Fibroblast of gingiva (primary cell): ENCODE measurements at places on chromosomes 6 and 20.
A peak's percentile ranks its signal among the peaks of the same experiment; 100 is the strongest.

- DNase-seq = no peak
These were observed 46.3 kb downstream of the SCAND1 start for GRCh38 chr20:35908007-35908406.

GRCh38 chr6:55212156-55212555 lies 37.8 kb downstream of the HCRTR2 start:
- no peak for DNase-seq

DNA sequence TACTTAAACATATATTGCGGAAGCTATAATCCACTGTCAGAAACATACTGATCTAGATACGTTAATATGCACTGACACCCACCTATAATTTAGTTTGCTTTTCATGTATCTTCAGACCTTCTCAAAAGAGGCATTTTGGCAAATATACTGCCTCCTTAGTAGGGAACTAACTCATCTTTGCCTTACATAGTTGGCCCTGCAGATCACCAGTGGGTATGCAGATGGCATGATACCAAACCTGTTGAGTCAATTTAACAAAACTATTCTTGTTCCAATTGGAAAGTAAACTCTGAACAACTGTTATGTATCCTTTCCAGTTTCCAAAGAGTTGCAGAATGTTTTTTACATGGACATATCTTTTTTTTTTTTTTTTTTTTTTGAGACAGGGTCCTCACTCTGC lies 35.6 kb upstream of the TBC1D20 start:
- peak; percentile 75 for DNase-seq

GRCh38 chr20:48681201-48681872 lies 146.5 kb downstream of the PREX1 start:
- DNase-seq = peak; percentile 60

GRCh38 chr6:170346649-170347048 lies 40.1 kb downstream of the FAM120B start:
- DNase-seq = no peak

- DNase-seq = no peak
These were observed 106.7 kb upstream of the PLEKHG1 start for GRCh38 chr6:150492941-150493340.

DNA sequence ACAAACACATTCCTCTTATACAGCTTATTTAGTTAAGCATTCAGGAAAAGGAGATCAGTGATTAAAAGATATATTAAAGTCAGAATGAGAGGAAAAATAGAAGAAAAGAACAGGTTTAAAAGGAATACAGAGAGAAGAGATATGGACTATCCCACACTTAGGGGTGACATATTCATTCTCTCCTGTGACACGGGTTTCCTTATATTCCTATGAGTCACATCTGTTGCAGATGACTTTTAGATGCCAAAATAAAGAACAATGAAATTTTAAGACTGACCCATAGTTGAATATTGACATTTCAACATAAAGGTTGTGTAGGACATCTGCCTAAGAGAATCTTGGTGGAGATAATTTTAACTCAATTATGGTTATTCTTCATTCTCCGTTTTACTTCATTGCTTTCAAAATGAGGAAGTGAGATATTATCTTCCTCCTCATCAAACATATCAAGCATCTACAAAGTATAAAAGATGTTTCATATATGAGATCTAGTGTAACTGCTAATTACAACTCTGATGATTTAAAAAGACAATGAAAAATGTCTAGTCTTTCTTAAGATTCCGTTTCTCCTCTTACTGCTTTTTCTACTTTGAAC lies 1336.7 kb upstream of the CITED2 start:
- DNase-seq = no peak

DNA sequence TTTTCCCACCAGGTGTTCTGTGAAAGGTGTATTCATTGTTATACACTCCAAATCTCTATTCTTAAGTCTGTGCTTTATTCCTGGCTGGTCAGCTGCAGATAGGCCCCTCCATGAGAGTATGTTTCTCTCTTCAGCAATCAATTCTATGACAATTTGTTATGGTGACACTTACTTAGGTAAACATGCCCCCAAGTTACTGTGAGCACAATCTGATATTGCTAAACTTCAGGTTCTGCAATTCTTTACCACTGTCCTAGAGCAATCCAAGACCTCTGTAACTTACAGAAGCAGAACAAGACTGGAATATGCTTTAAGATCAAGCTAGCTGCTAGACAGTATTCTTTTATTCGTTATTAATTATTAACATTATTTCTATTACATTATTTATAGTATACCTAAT lies 391.9 kb downstream of the FRK start:
- DNase-seq = no peak

GRCh38 chr6:128131566-128131965 lies 230.7 kb upstream of the THEMIS start:
- peak; percentile 66 for DNase-seq

GRCh38 chr20:64158346-64159285 lies 5.6 kb upstream of the MYT1 start:
- DNase-seq = no peak

DNA sequence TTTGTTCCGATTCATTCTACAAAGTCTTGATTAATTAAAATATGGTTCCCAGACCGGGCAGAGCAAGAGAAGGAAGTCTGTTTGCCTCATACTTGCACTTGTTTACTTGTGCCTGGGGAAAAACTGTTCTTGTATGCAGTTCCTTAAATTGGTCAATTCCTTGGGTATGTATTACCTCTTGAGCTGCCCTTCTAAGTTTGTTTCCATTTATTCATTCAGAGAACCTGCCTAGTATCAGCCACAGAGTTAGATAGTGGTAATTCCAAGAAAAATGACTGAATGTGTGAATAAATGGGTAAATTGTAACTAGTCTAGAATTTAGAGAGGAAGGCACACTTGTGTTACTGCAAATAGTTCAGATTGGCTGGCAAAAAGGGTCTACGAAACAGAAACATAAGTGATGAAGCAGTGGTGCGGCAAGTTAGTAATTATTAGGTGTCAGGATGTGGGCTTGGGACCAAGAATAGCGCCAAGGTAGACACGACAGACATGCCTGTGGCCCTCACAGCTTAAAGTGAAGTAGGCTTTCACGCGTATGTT lies 525 bp upstream of the MAK start:
- DNase-seq = no peak

DNA sequence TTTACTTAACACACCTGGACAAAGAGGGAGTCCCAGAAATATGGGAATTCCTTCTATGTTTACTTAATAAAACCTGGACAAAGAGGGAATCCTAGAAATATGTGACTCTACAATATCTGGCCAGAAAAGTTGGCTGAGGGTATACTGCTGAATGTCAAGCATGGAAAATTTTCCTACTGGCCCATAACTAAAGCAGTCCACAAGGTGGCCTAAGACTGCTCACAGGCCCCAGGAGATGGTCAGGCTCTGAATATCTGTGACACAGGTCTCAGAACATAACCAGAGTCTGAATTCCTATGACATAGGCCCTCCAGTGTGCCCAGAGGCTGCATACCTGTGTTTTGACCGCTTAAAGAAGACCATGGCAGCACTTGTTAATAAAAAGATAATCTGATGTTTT lies 578.2 kb upstream of the NRSN1 start:
- DNase-seq = no peak

DNA sequence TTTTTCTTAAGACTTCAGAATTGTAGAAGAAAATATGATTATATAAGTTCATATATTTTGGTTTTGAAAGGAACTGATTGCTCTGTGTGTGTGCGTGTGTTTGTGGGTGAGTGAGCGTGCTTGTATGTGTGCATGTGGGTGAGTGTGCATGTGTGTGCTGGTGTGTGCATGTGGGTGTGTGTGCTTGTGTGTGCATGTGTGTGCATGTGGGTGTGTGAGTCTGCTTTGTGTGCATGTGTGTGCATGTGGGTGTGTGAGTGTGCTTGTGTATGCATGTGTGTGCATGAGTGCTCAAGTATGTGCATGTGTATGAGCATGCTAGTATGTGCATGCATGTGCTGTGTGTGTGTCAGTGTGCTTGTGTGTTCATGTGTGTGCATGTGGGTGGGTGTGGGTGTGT lies 238.5 kb downstream of the CDC5L start:
- DNase-seq = no peak

DNA sequence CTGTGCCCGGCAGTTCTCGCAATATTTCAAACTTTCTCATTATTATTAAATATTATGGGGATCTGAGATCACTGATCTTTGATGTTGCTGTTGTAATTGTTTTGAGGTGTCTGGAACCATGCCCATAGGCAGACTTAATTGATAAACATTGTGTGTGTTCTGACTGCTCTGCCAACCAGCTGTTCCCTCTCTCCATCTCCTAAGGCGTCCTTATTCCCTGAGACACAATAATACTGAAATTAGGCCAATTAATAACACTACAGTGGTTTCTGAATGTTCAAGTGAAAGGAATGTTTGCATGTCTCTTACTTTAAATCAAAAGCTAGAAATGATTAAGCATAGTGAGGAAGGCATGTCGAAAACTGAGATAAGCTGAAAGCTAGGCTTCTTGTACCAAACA lies 7.6 kb downstream of the MAPK14 start:
- DNase-seq = peak; percentile 11

- no peak for DNase-seq
These were observed 198.0 kb upstream of the RAB32 start for GRCh38 chr6:146345598-146345997.
